Suppressor macrophage (primary cell): ENCODE measurements at places on chromosomes 3 and 15.

DNA sequence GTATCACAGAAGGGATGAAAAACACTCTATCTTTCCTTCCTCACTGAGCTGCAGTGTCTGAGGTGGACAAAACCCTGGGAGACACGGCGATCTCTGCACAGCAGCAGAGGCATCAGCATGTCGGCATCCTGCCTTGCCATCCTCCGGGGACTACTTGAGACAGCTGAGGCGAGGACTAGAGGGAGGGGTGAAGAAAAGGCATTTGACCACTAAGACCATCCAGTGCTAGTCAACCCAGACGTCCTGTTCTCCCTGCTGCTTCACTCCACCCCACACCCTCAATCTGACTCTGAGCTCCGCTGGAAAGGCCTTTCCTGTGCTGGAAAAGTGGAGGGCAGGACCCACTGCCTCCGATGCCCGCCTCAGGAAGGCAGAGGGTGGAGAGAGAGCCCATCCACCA is 67.3 kb downstream of the VGLL4 start:
- DNase-seq, result no peak

GRCh38 chr3:44954962-44955361 is 21.0 kb downstream of the ZDHHC3 start:
- DNase-seq, result peak; percentile 88

DNA sequence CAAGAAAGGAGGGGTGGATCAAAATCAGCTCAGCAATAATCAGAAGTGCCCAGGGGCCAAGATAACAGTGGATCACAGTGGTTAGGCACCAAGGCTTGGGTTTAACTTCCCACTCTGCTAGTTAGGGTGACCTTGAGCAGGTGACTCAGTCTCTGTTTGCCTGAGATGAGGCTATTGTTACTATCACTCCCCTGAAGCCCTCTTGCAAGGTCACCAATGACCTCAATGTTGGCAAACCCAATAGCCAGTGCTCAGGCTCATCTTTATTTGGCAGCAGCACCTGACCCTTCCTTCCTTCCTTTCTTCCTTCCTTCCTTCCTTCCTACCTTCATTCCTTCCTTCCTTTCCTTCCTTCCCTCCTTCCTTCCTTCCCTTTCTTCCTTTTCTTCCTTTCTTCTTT is 102.4 kb upstream of the HACD2 start:
- no peak for DNase-seq

DNA sequence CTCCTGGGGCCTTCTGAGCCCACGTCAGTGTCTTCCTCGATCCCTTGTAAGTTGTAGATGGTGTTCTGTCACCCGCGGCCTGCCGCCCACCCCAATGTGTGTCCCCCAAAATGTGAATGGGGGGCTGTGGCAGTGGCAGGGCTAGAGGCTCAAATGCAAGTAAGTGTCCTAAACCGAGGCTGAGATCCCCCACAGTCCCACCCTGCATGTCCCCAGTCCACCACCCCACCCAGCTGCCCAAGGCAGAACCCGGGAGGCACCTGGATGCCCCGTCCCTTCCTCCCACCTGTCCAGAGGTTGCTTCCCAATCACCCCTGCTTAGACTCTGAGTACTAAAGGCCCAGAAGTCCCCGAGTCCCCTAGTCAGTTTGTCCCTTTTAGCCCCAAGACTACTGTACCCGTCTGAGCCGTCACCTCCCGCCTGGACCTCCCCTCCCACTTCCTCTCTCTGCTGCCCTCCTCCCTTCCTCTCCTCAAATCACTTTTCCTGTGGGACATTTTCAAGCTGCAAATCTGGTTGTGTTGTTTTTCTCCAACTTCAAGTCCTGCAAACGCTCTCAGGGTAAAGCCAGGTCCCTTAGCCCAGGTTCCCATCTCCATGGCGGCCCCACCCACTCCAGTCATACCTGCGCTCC is 11.8 kb upstream of the PLXND1 start:
- DNase-seq, result no peak

DNA sequence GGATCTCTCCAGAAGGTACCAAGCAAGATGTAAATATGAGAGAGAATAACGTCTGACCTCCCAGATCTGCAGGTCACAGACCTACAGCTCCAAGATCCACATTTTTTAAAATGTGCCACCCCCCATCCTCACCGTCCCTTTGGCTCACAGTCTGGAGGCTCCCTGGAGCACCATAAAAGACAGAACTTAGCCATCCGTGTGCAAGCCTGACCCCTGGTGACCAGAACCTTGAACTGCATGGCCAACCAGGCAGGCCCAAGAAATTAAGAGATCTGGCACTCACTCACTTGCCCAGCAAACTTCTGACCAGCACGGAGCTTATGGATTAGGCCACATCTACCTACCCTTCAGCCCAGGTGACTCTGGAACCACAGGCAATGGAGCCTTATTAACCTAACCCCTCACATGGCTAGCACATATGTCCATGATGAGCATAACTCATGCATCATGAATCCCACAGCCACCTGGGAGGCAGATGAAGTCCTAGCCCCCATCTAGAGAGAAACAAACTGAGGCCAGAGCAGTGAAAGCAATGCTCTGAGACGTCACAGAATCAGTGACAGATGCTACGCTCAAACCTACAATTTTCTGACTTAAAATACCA is 275.3 kb downstream of the UACA start:
- DNase-seq, result peak; percentile 89

GRCh38 chr3:72906154-72906553 is 18.3 kb downstream of the GXYLT2 start:
- DNase-seq, result no peak

DNA sequence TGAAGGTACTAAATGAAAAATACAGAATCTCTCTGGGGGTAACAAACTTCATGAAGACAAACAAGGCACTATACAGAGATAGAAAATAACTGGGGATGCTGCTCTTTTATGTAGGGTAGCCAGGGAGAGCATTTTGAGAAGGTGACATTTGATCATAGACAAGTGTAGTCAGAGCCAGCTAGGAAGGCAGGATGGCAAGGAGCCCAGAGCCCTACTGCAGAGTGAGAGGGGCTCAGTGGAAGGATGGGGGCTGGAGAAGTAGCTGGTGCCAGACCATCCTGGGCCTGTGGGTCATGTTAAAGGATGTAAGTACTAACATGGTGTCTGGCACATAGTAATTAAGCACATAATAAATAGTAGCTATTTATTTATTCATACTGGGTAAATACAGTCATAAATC is 133.6 kb downstream of the MEIS2 start:
- DNase-seq, result no peak

DNA sequence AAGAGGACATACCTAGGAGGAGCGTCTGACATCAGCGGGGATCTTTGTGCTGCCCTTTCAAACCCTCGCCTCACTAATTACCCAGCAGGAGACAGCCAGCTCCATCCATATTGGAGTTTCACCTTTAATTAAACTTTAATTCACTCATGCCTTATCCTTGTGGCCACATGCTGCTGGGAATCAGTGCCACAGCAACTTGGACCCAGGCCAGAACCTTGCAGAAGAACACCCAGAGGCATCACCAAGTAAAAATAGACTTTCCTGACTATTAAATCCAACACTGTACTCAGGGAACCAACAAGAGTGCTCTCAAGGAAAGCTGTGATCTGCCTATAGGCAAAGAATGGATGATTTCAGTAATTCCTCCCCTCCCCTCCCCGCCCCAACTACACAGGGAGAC is 23.9 kb downstream of the EIF1B start:
- no peak for DNase-seq

DNA sequence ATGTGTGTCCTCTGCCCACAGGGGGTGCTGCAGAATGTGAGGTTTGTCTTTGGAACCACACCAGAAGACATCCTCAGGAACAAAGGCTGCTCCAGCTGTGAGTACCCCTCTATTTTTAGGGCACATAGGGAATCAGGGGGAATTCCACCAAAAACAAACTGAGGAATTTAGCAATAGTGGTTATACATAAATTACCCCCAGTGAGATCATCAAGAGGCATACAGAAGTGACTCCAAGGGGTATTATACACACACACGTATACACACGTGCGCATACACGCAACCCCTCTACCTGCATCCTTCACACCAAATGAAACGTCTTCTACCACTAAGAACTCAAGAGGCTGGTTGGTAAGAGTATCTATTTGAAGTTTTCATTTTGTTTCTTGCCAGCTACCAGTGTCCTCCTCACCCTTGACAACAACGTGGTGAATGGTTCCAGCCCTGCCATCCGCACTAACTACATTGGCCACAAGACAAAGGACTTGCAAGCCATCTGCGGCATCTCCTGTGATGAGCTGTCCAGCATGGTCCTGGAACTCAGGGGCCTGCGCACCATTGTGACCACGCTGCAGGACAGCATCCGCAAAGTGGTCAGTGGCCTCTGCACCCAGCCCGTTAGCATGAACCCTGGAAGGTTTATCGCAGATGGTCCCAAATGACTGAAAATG is 2.9 kb downstream of the THBS1 start:
- no peak for DNase-seq

DNA sequence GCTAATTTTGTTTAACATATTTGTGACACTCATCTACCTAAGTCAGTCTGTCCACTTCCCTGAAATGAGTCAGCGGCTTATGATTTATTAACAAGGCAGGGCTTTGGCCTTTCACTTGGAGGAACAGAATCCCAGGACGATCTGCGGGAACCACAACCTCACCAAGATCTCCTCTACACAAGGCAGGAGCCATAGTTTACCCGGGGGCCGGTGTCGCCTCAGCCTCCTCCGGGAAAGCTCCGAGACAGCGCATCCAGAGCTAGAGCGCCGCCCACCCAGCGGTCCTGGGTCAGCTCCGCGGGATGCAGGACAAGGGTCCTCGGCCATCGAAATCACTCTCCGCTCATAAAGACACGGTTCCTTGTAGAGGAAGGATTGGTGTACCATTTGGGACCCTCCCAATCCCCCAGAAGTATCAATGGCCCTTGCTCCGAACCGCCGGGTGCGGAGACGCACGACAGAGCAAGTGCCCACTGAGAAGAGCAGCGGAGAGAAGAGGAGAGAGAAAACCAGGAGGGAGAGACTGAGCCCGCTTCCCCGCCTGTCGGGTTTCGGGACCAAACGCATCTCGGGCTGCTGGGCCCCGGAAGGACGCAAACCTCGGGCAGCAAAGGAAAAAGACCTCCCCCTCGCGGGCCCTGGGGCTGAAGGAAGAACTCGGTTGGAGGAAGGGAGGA is 13.1 kb upstream of the ALCAM start:
- peak; percentile 86 for DNase-seq

DNA sequence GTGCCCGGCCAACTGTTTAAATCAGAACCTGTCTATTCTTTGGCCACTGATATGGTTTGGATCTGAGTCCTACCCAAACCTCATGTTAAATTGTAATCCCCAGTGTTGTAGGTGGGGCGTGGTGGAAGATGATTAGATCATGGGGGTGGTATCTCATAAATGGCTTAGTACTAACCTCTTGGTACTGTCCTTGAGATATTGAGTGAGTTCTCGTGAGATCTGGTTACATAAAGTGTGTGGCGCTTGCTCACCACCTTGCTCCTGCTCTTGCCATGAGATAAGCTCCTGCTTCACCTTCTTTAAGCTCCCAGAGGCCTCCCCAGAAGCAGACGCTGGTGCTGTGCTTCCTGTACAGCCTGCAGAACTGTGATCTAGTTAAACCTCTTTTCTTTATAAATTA is 42.4 kb downstream of the REC114 start:
- no peak for DNase-seq

- DNase-seq, result no peak
Measured at GRCh38 chr3:73258057-73258456, 196.6 kb downstream of the EBLN2 start.

- no peak for DNase-seq
Measured at GRCh38 chr3:15345066-15345607, 12.8 kb upstream of the SH3BP5 start.
